Effector memory CD8-positive, alpha-beta T cell (primary cell): ENCODE measurements at places on chromosomes 7 and 10.

- H3K4me1 ChIP-seq = peaks cover 16% of the 10 kb centered on the region
- no peaks in the 10 kb centered on the region for H3K27me3 ChIP-seq
- H3K27ac ChIP-seq = no peak overlapping the region
- no peak for DNase-seq
- H3K4me3 ChIP-seq = no peak overlapping the region
Measured at GRCh38 chr7:8205537-8205936, 56.4 kb downstream of the ICA1 start.

GRCh38 chr10:88849234-88849633, 2.4 kb downstream of the ANKRD22 start:
- no peak for DNase-seq
- H3K27me3 ChIP-seq = no peaks in the 10 kb centered on the region
- no peak overlapping the region for H3K27ac ChIP-seq
- no peak overlapping the region for H3K4me3 ChIP-seq
- no peaks in the 10 kb centered on the region for H3K36me3 ChIP-seq

DNA sequence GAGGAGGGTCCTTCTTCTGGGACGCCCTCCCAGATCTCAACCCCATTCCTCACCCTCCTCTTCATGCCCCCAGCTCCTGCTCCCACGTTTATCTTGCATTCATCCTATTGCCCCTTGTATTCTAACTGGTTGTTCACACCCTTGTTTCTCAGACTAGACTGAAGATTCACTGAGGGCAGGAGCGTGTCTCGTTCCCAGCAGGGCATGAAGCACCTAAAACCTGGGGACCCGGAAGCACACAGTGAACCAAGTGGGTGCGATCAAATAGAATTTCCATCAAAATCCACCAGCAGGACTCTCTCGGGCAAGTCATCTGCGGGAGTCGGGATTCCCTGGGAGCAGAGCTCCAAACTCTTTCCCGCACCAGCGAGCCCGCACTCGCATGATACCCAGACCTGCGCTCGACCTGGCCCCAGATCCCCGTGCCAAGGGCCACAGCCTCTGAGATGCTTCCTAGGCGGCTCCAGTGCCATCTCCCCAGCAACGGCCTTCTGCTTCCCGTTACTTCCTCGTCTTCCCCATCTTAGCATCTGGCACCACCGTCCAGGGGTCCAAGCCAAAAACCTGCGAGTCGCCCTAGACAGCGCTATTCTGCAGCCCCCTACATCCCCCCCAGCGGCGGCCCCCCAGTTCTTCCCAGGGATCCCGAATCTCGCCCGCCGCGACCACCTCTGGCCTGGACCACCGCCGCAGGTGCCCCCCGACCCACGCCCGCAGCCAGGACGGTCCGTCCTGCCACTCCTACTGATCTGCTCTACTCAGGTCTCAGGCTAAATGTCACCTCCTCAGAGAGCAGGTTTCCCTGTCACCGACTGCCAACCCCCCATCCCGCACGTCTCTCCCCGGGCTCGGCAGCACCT, 6.1 kb upstream of the GBX1 start:
- no peak overlapping the region for H3K4me3 ChIP-seq
- H3K27ac ChIP-seq = no peak overlapping the region
- H3K4me1 ChIP-seq = peaks cover 13% of the 10 kb centered on the region
- H3K36me3 ChIP-seq = no peaks in the 10 kb centered on the region
- no peak for DNase-seq

GRCh38 chr7:43592326-43592725, 9.4 kb downstream of the STK17A start:
- H3K4me1 ChIP-seq = peaks cover 77% of the 10 kb centered on the region
- no peaks in the 10 kb centered on the region for H3K27me3 ChIP-seq
- no peak for DNase-seq
- peaks cover 78% of the 10 kb centered on the region for H3K36me3 ChIP-seq
- peak overlapping the region; percentile 96 for H3K4me3 ChIP-seq

DNA sequence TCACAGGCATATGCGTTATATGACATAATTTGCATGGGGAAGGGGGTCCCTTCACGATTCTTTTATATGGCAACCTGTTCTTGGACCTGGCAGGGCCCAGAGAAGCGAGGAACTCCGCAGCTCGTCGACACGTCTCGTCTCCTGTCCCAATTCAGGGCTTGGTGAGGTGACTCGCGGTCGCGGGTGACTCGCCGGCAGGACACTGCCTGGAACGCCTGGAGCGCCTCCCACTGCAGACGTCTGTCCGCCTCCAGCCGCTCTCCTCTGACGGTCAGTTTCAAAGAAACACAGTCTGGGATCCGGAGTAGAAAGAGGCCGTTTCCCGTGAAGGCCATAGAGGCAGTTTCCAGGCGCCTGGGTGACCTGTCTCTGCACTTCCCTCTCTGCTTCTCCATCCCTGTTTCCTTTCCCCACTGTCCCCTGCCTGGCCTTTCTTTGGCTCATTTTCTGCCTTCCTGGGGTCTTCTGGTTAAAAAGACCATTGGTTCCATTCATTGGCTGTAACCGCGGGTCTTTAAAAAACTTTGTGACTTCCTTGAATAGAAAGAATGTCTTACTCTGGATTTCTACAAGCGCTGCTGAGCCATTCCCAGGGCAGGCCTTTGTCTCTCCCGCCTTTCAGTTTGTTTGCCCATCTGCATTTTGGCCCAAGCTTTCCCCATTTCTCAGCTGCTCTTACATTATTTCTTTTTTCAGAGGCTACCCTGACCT, 1.2 kb downstream of the UPP1 start:
- H3K4me1 ChIP-seq = peaks cover 72% of the 10 kb centered on the region
- H3K36me3 ChIP-seq = peaks cover 76% of the 10 kb centered on the region
- H3K27ac ChIP-seq = peak overlapping the region; percentile 100
- H3K4me3 ChIP-seq = peak overlapping the region; percentile 92

DNA sequence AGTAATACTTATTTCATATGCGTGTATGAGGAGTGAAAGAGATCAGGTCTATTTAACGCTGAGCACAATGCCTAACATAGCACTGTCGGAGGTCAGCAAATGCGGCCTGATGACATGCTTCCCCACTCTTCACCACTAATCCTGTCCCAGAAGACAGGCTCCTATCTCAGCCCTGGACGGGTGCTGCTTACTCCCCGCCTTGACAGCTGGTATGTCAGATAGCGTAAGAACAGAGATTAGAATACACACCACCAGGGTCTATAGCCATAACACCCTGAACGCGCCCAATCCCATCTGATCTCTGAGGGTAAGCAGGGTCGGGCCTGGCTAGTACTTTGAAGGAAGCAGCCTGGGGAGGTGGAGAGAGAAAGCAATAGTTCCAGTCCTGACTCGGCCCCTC, 32.3 kb upstream of the TM9SF3 start:
- H3K4me1 ChIP-seq = peaks cover 1% of the 10 kb centered on the region
- no peak for DNase-seq
- no peak overlapping the region for H3K4me3 ChIP-seq
- H3K36me3 ChIP-seq = peaks cover 37% of the 10 kb centered on the region
